ENCODE measurements at places on chromosomes 3 and 15.
A peak's percentile ranks its signal among the peaks of the same experiment; 100 is the strongest.

DNA sequence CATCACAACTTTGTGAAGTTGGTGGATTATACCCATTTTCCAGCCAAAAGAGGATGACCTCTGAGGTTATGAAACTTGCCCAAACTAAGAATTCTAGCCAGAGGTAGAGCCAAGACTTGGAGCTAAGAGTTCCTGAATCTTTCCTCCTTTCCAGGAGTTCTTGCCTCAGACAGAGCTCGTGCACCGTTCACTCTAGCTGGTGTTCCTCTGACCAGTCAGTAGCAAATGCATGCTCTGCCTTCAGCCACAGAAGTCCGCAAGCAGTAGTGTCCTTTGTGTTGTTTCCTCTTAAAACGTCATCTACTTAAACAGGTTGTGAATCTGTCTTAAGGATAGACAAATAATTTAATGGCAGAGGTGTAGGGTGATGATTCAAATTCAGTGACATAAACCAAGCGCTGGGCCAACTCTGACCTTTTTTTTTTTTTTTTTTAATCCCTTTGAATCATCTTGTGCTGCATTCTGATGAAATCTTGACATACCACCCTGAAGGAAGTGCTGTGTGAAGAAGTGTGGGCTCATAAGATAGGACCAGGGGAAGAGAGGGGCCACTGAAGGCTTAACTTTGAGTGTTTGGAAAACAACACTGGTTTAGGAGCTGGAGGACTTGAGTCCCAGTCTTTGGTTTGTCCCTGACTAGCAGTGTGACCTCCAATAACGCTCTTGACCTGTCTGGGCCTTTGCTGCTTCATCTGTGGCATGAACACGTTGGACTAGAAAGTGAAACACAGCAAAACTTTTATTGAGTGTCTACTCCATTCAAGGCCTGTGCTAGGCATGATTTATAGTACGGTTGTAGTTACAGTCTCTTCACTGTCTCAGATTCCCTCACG lies 53.4 kb downstream of the ITPR1 start:
- no peak overlapping the region for H3K4me3 ChIP-seq
- H3K27me3 ChIP-seq = no peaks in the 10 kb centered on the region
- no peak for DNase-seq

GRCh38 chr3:14505001-14505802 lies 34.9 kb downstream of the GRIP2 start:
- H3K27ac ChIP-seq = no peak overlapping the region
- H3K4me3 ChIP-seq = no peak overlapping the region
- no peak for DNase-seq
- no peaks in the 10 kb centered on the region for H3K4me1 ChIP-seq

GRCh38 chr3:190024912-190025311 lies 95.8 kb downstream of the P3H2 start:
- no peaks in the 10 kb centered on the region for H3K36me3 ChIP-seq
- peaks cover 22% of the 10 kb centered on the region for H3K4me1 ChIP-seq
- peak overlapping the region; percentile 27 for H3K27ac ChIP-seq
- H3K4me3 ChIP-seq = no peak overlapping the region

GRCh38 chr3:154952553-154952952 lies 127.6 kb upstream of the MME start:
- H3K36me3 ChIP-seq = no peaks in the 10 kb centered on the region
- H3K4me3 ChIP-seq = no peak overlapping the region
- no peak overlapping the region for H3K27ac ChIP-seq

DNA sequence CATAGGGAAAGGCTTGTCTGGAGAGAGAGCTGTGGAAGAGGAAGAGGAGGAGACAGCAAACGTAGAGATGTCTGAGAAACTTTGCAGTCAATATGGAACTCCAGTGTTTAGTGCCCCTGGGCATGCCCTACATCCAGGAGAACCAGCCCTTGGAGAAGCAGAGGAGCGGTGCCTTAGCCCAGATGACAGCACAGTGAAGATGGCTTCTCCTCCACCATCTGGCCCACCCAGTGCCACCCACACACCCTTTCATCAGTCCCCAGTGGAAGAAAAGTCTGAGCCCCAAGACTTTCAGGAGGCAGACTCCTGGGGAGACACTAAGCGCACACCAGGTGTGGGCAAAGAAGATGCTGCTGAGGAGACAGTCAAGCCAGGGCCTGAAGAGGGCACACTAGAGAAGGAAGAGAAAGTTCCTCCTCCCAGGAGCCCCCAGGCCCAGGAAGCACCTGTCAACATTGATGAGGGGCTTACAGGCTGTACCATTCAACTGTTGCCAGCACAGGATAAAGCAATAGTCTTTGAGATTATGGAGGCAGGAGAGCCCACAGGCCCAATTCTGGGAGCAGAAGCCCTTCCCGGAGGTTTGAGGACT lies 6.9 kb downstream of the MAP1A start:
- no peaks in the 10 kb centered on the region for H3K36me3 ChIP-seq
- H3K4me1 ChIP-seq = no peaks in the 10 kb centered on the region
- no peak overlapping the region for H3K4me3 ChIP-seq
- DNase-seq = no peak

DNA sequence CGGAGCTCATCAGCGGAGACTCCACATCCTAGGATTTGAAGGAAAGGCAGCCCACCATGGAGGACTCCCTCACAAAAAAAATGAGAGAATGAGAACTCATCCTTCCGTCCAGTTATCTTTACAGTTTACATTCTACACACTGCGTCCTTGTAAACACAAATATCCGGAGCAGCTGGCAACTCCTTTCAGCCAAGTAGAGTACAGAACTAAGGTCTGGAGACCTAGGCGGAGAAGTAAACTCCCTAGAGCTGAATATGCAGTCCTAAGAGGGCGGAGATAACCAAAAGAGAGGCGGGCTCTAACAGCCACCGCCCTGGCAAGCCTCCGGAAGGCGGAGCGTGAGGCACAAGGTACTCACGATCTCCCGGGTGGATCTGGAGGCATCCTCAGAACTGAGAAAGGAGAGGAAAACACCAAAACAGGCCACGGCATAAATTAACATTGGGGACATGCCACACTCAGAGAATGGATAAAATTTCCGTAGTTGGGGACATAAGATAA lies 924 bp upstream of the SIN3A start:
- H3K27me3 ChIP-seq = no peaks in the 10 kb centered on the region
- peak; percentile 92 for DNase-seq
- peaks cover 6% of the 10 kb centered on the region for H3K4me1 ChIP-seq
- H3K27ac ChIP-seq = peak overlapping the region; percentile 89

DNA sequence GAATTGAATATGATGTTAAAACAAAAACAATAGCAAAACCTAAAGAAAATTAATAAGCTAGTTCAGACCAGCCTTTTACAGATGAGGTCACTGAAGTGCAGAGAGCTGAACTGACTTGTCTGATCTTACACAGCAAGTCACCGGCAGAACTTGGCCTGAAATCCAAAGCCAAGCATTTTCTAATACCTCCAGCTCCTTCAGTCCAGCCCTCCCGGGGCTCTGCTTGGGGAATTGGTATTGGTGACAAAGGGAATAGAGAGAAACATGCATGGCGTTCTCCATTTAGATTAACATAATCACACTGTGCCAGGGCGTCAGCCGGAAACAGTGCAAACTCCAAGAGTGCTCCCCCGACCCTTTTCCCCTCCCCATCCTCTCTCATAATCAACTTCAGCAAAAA lies 14.1 kb upstream of the ZSCAN2 start:
- H3K27ac ChIP-seq = no peak overlapping the region
- no peaks in the 10 kb centered on the region for H3K4me1 ChIP-seq
- no peaks in the 10 kb centered on the region for H3K36me3 ChIP-seq
- no peaks in the 10 kb centered on the region for H3K27me3 ChIP-seq
- H3K4me3 ChIP-seq = no peak overlapping the region
- no peak for DNase-seq

- DNase-seq = no peak
- H3K27ac ChIP-seq = no peak overlapping the region
- no peaks in the 10 kb centered on the region for H3K4me1 ChIP-seq
- no peaks in the 10 kb centered on the region for H3K27me3 ChIP-seq
- H3K4me3 ChIP-seq = no peak overlapping the region
These were observed 46.6 kb downstream of the SLCO2A1 start for GRCh38 chr3:133983126-133983525.

- H3K27ac ChIP-seq = no peak overlapping the region
- H3K27me3 ChIP-seq = peaks cover 4% of the 10 kb centered on the region
- DNase-seq = no peak
These were observed 7.2 kb downstream of the EOMES start for GRCh38 chr3:27714692-27715453.

DNA sequence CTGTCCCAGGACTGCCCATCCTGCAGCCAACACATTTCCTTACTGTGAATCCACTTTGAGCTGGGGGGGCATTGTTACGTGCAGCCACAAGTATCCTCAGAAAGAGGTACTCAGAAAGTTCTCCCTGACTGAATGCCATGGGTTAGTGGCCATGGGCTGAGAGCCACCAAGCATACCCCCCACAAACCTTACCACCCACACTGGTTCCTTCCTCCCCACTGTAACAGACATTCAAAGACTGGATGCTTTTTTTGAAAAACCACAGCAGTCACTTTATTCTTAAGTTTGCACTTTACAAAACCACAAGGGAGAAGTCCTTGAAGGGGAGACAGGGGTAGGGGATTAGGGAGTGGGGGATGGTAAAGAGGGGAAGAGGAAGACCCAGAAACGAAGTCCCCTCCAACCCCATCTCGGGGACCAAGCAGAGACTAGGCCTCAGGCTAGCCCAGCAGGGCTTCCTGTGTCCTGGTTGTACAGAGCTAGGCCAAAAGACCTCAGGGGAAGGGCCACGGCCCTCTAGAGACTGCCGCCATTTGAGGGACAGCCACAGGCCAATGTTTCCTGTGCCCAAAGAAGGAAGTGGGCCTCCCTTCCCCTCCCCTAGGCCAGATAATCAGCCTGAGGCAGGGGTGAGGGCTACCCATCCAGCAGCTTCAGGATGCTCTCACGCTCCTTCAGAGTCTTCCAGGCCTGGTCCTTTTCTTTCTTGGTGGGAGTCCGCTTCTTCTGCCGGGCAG lies 10.1 kb upstream of the CAMK1 start:
- H3K36me3 ChIP-seq = peaks cover 32% of the 10 kb centered on the region
- H3K4me1 ChIP-seq = no peaks in the 10 kb centered on the region
- H3K27ac ChIP-seq = no peak overlapping the region
- no peaks in the 10 kb centered on the region for H3K27me3 ChIP-seq
- no peak overlapping the region for H3K4me3 ChIP-seq
- DNase-seq = no peak

- no peaks in the 10 kb centered on the region for H3K36me3 ChIP-seq
- DNase-seq = no peak
- H3K27ac ChIP-seq = no peak overlapping the region
- H3K27me3 ChIP-seq = peaks cover 3% of the 10 kb centered on the region
These were observed 142.0 kb downstream of the GABRB3 start for GRCh38 chr15:26630857-26631256.

DNA sequence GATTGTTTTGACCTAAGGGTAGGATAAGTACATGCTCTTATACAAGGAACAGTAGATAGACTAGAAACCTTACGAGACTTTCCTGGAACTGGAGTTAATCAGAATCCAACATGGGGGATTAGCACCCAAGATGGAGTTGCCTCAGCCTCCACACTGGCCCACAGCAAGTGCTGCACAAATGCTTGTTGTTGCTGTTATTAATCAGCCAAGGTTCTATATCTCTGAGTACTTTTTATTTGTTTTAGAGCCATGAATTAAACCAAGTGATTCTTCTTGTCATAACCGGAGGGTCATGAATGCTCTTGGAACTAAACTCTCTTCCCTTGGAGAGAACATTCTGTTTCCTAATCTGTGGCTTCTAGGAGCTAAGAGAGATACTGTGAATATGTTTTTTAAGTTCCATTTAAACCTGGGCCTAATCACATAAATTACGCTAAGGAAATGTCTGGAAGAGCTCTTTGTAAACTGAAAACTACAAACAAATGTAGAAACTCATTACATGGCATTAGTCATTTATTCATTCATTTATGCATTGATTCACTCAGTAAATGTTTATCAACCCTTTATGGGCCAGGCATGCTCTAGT lies 5.7 kb upstream of the IL16 start:
- H3K4me1 ChIP-seq = peaks cover 18% of the 10 kb centered on the region
- H3K4me3 ChIP-seq = no peak overlapping the region
- H3K27me3 ChIP-seq = no peaks in the 10 kb centered on the region
- H3K27ac ChIP-seq = peak overlapping the region; percentile 85
- DNase-seq = no peak

DNA sequence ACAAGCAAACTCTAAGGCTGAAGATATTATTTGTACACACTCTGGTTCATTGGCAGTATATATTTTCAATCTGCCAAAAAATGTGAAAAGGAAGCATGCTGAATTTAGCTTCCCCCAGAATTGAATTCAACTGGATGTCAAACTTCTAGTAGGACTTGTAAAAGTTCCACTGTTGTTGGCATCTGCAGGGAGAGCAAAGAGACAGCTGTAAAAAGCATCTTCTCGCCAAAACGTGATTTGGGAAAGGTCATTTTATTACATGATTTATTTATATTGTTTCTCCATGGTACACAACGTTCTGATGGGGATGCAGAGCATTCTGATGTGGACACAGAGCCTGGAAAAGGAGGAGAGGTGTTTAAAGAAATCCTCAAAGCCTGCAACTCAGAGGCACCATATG lies 196.7 kb upstream of the ADAMTS9 start:
- no peak overlapping the region for H3K4me3 ChIP-seq
- no peaks in the 10 kb centered on the region for H3K36me3 ChIP-seq
- no peaks in the 10 kb centered on the region for H3K27me3 ChIP-seq
- DNase-seq = no peak
- H3K27ac ChIP-seq = no peak overlapping the region
- no peaks in the 10 kb centered on the region for H3K4me1 ChIP-seq

DNA sequence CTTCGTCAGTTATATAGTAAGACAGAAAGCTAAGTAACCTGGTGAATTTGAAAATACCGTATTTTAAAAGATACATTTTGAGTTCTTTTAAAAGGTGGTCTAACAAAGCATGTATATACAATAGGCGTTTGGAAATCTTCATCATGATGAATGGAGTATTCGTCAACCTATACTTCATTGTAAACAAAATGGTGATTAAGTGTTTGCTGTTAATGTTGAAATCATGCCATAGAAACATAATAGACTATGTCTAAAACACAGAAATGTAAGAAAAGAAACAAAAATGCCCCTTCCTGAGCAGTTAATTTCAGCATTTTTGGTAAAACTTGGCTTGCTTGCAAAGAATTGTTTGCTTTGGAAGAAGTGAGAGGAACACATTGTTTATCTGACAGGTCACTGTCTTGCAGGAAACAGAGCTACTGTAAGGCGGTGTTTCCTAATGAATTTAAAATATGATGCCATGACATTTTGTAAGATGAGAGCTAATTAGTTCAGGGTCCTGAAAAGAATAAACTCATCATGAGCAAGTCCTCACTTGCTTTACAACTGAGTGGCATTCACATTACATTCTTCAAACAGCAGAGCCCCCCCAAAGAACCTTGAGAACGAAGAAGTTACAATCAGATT lies 126.7 kb downstream of the SERPINI1 start:
- DNase-seq = no peak
- H3K27ac ChIP-seq = peak overlapping the region; percentile 38
- no peak overlapping the region for H3K4me3 ChIP-seq
- H3K36me3 ChIP-seq = no peaks in the 10 kb centered on the region
- peaks cover 3% of the 10 kb centered on the region for H3K27me3 ChIP-seq
- peaks cover 20% of the 10 kb centered on the region for H3K4me1 ChIP-seq

All from RWPE2 (cell line).